T-cell (primary cell): ENCODE measurements at places on chromosomes 16 and 17.

- no peak for DNase-seq
Measured at GRCh38 chr16:450385-450784, 24.9 kb downstream of the RAB11FIP3 start.

DNA sequence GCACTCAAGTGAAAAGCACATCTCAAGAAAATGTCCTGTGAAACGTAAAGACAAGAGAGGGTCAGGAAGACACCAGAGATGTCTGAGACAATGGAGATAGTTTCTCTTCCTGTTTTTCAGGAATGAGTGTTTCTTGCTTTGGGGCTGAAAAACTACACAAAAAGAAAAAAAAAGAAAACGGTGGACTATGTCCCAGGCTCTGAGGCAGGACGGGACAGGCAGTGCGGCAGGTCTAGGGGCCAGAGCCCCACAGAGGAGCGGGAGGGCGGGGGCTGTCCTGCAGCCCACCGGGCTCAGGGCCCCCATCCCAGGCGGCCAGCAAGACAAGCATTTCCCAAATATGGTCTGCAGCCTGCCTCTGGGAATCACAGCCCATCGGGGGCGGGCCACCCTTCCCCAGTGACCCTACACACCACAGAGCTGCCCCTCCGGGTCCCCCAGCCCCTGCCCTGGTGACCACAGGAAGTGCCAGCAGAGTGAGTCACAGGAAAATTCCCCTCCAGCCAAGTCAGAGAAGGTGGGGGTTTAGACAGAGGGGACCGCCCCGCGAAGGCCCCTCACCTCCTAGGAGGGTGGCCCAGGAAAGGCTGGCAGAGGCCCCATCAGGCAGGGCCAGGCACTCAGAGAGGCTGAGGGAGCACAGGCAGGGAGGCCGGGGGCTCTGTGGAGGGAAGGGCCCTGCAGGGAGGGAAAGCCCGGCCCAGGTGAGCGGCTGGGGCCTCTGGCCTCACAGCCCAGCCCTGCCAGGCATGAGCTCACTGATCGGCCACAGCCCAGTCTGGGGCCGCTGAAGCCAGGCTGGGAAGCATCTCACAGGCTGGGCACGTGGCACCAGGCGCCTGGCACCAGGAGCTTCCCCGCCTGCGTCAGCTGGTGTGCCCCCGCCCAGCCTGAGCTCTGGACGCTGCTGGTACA is 6.3 kb downstream of the BCAR1 start:
- no peak for DNase-seq

GRCh38 chr17:41580244-41580575 is 6.5 kb downstream of the KRT14 start:
- no peak for DNase-seq

- DNase-seq: no peak
Measured at GRCh38 chr17:6285486-6285885, 149.4 kb downstream of the AIPL1 start.

- no peak for DNase-seq
Measured at GRCh38 chr16:17769065-17769464, 298.3 kb upstream of the XYLT1 start.

- DNase-seq: peak; percentile 56
Measured at GRCh38 chr16:67547423-67548264, 14.7 kb upstream of the CTCF start.

GRCh38 chr16:83717814-83718213 is 90.0 kb upstream of the HSBP1 start:
- no peak for DNase-seq

DNA sequence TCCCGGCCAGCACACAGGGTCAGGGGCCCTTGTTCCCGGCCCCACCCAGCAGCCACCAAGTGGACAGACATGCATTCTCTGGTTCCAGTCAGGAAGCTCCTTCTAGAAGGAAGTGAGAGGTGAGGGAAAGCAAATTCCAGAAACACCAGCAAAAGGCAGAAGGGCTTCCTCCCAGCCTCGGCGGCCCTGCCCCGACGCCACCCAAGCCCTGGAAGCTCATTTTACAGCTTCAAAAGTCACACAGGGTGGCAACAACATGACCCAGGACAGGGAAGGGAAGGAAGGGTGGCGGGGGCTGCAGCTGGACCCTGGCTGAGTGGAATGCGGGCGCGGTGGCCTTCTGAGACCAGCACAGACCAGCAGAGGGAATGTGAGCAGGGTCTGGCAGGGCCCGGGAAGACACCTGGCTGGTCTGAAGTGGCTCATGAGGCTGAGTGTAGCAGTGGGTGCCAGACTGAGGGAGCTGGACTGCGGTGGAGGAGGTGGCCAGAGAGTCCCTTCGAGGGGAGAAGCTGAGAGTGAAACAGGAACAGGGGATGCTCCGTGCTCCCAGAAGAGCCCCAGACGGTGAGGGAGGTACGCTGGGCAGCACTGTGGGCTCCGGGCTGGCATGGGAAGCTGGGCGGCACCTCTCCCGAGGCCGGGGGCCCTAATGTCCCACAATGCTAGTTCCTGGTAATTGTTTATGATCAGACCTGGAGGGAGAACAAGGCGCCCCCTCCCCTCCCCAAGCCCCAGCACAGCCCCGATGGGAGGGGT is 1.9 kb upstream of the UNC13D start:
- DNase-seq: no peak

DNA sequence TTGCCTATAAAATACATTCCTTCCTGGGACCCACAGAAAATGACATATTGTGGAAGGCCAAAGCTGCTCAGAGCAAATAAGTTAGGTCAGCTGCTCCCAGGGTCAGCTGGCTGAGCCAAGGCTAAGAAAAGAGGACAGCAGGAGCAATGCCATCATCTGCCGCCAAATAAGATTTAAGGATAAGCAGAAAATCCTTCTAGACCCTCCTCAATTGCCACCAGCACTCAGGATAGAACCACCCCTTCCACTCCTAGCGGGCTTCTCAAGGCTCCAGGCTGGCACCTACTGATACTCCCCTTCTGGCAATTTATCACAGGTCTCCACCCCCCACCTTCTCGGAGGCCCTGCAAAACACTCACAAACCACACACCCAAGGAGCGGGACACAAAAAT is 22.9 kb downstream of the MBTPS1 start:
- no peak for DNase-seq
